ENCODE measurements at places on chromosomes 7 and 10. TPM values are rescaled to one million over a fixed set of nuclear protein-coding genes. Genes with fewer than 3 reads are reported as not detected.

DNA sequence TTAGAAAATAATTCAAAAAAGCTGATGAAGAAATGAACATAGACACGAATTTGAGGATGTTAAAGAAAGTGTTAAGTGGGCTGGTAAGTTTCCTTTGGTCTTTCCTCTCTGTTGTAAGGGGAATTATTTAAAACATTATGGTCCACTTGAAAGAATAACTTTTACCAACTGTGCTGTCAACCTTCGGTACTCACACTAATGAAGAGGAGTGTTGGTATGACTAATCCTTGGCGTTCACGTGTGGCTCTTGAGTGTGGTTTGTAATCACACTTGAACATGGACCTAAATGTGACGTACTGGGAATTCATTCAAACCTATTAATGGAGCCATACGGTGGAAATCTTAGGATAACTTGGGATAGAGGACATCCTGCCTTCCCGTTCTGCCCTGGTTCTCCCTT, 41.3 kb downstream of the TBXAS1 start:
- no peaks in the 10 kb centered on the region for H3K27me3 ChIP-seq
- H3K4me3 ChIP-seq = no peak overlapping the region
- no peaks in the 10 kb centered on the region for H3K4me1 ChIP-seq
- no peak for DNase-seq
- H3K36me3 ChIP-seq = no peaks in the 10 kb centered on the region

- no peaks in the 10 kb centered on the region for H3K36me3 ChIP-seq
- no peaks in the 10 kb centered on the region for H3K27me3 ChIP-seq
- no peak for DNase-seq
- H3K27ac ChIP-seq = no peak overlapping the region
- H3K4me1 ChIP-seq = peaks cover 2% of the 10 kb centered on the region
- H3K4me3 ChIP-seq = no peak overlapping the region
Measured at GRCh38 chr10:22133749-22134624, 83.8 kb downstream of the EBLN1 start.

- no peak overlapping the region for H3K27ac ChIP-seq
- no peak overlapping the region for H3K4me3 ChIP-seq
- DNase-seq = no peak
- H3K4me1 ChIP-seq = no peaks in the 10 kb centered on the region
Measured at GRCh38 chr10:47260505-47261111, 39.4 kb upstream of the GDF10 start.

GRCh38 chr10:38038107-38038931, 27.8 kb downstream of the ZNF33A start:
- peaks cover 4% of the 10 kb centered on the region for H3K4me1 ChIP-seq
- peaks cover 3% of the 10 kb centered on the region for H3K36me3 ChIP-seq
- no peaks in the 10 kb centered on the region for H3K27me3 ChIP-seq
- no peak overlapping the region for H3K27ac ChIP-seq
- no peak overlapping the region for H3K4me3 ChIP-seq
- DNase-seq = no peak

DNA sequence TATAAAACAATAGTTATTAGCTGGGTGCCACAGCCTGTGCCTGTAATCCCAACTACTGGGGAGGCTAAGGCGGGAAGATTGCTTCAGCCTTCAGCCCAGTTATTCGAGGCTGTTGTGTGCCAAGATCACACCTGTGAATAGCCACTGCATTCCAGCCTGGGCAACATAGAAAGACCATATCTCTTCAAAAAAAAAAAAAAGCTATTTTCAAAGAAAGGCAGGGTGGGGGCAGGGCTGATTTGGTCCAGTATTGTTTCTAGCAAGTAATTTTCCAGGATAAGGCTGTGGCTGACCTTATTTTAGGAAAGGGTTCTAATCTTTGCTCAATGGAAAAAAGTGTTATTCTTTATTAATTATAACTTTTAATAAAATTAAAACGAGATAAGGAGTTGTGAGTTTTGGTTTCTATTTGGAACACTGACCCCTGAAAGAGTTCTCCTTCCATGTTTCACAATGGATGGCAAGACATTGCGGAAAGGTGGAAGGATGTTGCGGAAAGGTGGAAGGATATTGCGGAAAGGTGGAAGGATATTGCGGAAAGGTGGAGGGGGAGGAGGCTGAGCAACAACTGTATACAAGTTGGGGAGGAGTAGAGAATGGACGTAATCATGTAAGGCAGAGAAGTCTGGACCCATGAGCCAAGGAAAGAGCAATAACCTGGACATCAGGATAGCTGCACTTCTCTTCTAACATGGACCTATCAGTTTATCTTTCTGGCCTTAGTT, 1.5 kb upstream of the C1GALT1 start:
- H3K27ac ChIP-seq = peak overlapping the region; percentile 99
- no peaks in the 10 kb centered on the region for H3K27me3 ChIP-seq
- DNase-seq = no peak

PRRT4 gene
- not detected for total RNA-seq

PVRIG gene
- total RNA-seq = 0.59 TPM

CCDC3 gene
- 6.6 TPM for total RNA-seq
